ENCODE measurements at places on chromosomes 4 and X. TPM values are rescaled to one million over a fixed set of nuclear protein-coding genes. Genes with fewer than 3 reads are reported as not detected.

GRCh38 chr4:8267077-8267476 is 2.5 kb upstream of the HTRA3 start:
- H3K27me3 ChIP-seq, result peaks cover 26% of the 10 kb centered on the region
- no peaks in the 10 kb centered on the region for H3K36me3 ChIP-seq
- no peak overlapping the region for H3K4me3 ChIP-seq
- peaks cover 6% of the 10 kb centered on the region for H3K4me1 ChIP-seq
- H3K27ac ChIP-seq, result no peak overlapping the region

GRCh38 chr4:94469221-94469784 is 17.6 kb downstream of the PDLIM5 start:
- H3K27me3 ChIP-seq, result no peaks in the 10 kb centered on the region
- H3K36me3 ChIP-seq, result no peaks in the 10 kb centered on the region
- H3K27ac ChIP-seq, result no peak overlapping the region
- DNase-seq, result no peak
- H3K4me1 ChIP-seq, result no peaks in the 10 kb centered on the region

- H3K4me1 ChIP-seq, result no peaks in the 10 kb centered on the region
- no peaks in the 10 kb centered on the region for H3K27me3 ChIP-seq
- no peaks in the 10 kb centered on the region for H3K36me3 ChIP-seq
- H3K4me3 ChIP-seq, result no peak overlapping the region
These were observed 123.3 kb downstream of the SLC10A7 start for GRCh38 chr4:146398404-146398803.

GRCh38 chr4:138188406-138189084 is 53.6 kb downstream of the SLC7A11 start:
- H3K4me1 ChIP-seq, result peaks cover 6% of the 10 kb centered on the region
- DNase-seq, result no peak
- no peak overlapping the region for H3K4me3 ChIP-seq
- H3K27ac ChIP-seq, result no peak overlapping the region
- H3K36me3 ChIP-seq, result no peaks in the 10 kb centered on the region

- no peak overlapping the region for H3K27ac ChIP-seq
- no peak overlapping the region for H3K4me3 ChIP-seq
- no peak for DNase-seq
- no peaks in the 10 kb centered on the region for H3K27me3 ChIP-seq
- H3K36me3 ChIP-seq, result no peaks in the 10 kb centered on the region
These were observed 226.0 kb downstream of the RASL11B start for GRCh38 chr4:53088152-53088551.

- H3K36me3 ChIP-seq, result no peaks in the 10 kb centered on the region
- H3K27me3 ChIP-seq, result no peaks in the 10 kb centered on the region
- no peak overlapping the region for H3K4me3 ChIP-seq
- H3K27ac ChIP-seq, result no peak overlapping the region
- no peak for DNase-seq
These were observed 205.0 kb upstream of the TET2 start for GRCh38 chr4:104941661-104942062.

- no peak overlapping the region for H3K27ac ChIP-seq
- DNase-seq, result no peak
- H3K27me3 ChIP-seq, result no peaks in the 10 kb centered on the region
- H3K4me3 ChIP-seq, result no peak overlapping the region
These were observed 118.0 kb upstream of the WDFY3 start for GRCh38 chr4:85084371-85085094.

DNA sequence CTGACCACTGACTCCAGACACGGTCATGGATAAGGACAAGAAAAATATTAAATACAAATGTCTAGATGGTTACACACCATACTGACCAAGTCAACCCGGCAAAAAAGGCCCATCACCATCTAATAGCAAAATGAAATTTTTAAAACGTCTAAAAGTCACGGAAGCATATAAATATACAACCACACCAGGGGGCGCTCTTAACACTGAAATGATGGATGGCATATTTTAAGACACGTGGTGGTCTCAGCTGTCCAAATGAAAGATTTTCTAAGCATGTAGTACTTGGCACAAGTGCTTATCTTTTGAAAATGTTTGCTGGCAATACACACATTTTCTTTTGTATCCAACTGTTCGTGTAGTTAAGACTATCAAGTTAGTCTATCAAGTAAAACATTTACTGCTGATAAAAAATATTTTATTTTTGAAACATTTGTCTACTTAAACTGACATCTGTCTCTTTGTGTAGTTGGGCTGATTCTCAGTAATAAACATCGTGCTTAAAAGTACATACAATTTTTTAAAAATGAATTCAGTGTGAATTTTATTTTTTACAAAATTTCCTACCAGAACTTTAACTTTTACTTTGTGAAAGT is 64.6 kb downstream of the COX7B2 start:
- DNase-seq, result no peak
- H3K36me3 ChIP-seq, result no peaks in the 10 kb centered on the region
- H3K27me3 ChIP-seq, result no peaks in the 10 kb centered on the region

DNA sequence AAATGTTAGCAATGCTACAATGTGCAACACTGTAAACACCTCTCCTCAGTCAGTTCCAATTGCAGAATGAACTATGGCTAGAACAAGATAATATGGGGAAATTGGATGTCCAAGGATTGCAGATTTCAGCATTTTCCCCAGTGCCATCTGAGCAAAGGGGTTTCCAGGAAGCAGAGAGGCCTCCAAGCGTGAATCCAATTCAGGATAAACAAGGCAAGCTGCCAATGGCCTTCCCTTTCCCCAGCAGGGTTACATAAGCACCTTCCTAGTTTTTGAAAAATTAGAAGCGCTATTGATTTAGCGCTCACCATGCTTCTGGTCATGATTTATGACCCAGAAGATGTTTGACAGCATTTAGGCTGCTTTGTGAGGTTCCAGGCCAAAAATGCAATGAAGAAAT is 223.0 kb upstream of the GATB start:
- DNase-seq, result no peak
- H3K4me1 ChIP-seq, result no peaks in the 10 kb centered on the region
- no peak overlapping the region for H3K27ac ChIP-seq
- no peaks in the 10 kb centered on the region for H3K36me3 ChIP-seq

DNA sequence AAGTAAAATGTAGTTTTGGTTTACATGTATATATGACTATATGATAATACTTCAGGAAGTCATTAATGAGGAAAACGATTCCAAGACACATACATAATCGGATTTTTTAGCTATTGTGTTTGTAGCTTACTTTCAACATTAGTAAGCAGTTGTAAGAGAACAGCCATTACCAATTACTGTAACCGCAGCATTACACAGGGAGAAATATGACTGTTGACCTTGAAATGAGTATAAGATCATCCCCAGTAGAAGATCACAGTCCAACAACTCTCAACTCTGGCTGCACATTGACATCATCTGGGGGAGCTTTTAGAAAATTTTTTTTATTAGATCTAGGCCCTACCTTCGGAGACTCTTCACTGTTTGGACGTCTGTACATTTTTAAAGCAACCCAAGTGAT is 762.0 kb upstream of the MAGEB2 start:
- H3K27me3 ChIP-seq, result no peaks in the 10 kb centered on the region
- no peaks in the 10 kb centered on the region for H3K4me1 ChIP-seq
- DNase-seq, result no peak
- H3K36me3 ChIP-seq, result no peaks in the 10 kb centered on the region
- no peak overlapping the region for H3K4me3 ChIP-seq

- H3K27ac ChIP-seq, result no peak overlapping the region
- H3K4me3 ChIP-seq, result no peak overlapping the region
- no peak for DNase-seq
- H3K27me3 ChIP-seq, result no peaks in the 10 kb centered on the region
These were observed 287.2 kb upstream of the HS3ST1 start for GRCh38 chr4:11715753-11716521.

DNA sequence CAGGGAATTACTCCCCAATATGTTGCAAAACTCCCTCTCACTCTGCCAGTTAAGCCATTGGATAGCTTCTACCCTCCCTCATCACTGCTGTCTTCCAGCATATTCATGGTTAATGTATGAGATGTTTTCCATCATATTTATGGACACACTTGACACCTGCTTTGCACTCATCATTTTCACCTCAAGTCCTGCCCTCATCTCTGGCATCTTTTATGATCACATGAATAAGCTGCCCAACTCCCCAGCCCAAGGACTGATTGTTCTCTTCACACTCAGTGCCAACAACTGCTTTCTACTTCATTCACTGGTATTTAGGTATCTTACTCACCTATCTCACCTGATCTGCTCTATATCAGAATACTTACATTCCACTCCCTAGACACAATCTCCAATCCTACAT is 131.1 kb upstream of the TTC29 start:
- H3K4me3 ChIP-seq, result no peak overlapping the region
- no peaks in the 10 kb centered on the region for H3K36me3 ChIP-seq
- no peak overlapping the region for H3K27ac ChIP-seq
- H3K4me1 ChIP-seq, result no peaks in the 10 kb centered on the region
- no peak for DNase-seq
- H3K27me3 ChIP-seq, result no peaks in the 10 kb centered on the region

GRCh38 chrX:137354851-137355250 is 211.1 kb upstream of the ZIC3 start:
- H3K27ac ChIP-seq, result no peak overlapping the region
- no peaks in the 10 kb centered on the region for H3K36me3 ChIP-seq
- no peaks in the 10 kb centered on the region for H3K4me1 ChIP-seq
- DNase-seq, result no peak

DNA sequence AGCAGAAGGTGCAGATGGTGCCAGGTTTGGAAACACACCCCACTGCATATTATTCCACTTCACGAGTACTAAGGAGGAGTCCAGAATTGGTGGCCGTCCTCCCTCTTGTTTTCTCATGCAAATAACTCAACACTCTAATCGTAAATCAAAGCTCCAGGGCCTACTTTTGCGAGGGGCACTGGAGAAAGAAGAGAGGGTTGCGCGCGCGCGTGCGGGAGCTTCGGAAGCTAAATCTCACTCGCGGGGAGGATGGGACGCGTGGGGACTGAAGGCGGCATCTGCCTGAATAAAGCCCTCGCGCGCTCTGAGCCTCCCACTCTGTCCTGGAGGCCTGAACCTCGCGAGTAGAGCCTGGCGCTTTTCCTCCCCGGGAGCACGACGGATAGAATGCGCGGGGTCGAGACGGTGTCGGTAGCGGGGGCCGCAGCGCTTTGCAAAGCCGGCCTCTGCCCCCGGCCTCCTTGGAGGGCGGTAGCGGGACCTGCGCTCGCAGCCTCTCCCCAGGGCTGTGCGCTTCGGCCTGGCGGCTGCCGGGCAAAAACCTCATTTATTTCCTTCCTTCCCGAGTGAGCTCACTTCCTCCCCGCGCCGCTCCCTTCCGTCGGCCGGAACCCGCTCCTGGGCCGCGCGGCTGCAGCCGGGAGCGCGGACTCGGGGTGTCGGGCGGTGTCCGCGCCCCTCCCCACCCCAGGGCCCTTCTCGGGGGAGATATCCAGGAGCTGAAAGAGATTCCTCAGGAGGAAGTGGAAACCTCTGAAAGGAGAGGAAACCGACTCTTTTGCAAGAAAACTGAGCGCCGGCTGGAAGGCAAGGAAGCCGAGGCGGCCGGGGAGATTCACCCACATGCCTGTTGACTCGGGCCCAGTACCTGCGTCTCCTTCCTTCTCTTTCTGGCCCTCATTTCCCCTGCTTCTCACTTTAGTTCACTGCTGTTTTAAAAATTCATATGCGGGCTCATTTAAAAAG is 20.7 kb downstream of the HAND2 start:
- peaks cover 100% of the 10 kb centered on the region for H3K27me3 ChIP-seq
- H3K4me1 ChIP-seq, result no peaks in the 10 kb centered on the region
- DNase-seq, result peak; percentile 65
- H3K36me3 ChIP-seq, result no peaks in the 10 kb centered on the region
- no peak overlapping the region for H3K27ac ChIP-seq

Gene GABRG1
- total RNA-seq, result 0.36 TPM

Gene SPANXN3
- total RNA-seq, result not detected

Gene ADH1C
- not detected for total RNA-seq

Gene GPR119
- total RNA-seq, result not detected

Gene SMR3B
- total RNA-seq, result not detected

All from H1 (cell line).